Stimulated activated CD8-positive, alpha-beta memory T cell treated with anti-CD3 and anti-CD28 coated beads, Interleukin-4, amount 100 ng/mL, for 24 hours (primary cell): ENCODE measurements at places on chromosomes 5 and 9.

DNA sequence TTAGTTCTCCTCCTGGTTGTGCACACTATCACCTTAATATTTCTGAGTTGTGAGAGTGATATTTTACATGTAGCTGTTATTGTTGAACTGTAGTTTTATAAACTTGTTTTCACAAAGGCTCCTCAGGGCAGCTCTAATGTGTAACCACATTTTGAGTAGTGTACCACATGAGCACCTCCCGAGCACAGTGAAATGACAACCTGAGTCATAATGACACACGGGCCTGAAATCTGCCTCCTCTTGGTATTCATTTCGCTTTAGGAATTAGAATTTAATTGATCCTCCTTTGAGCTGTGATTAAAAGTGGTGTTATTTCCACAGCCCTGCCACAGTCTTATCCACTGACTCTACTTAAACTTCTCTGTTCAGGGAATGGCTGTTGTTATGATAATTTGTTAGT lies 7.9 kb downstream of the MTRR start:
- DNase-seq, result no peak

DNA sequence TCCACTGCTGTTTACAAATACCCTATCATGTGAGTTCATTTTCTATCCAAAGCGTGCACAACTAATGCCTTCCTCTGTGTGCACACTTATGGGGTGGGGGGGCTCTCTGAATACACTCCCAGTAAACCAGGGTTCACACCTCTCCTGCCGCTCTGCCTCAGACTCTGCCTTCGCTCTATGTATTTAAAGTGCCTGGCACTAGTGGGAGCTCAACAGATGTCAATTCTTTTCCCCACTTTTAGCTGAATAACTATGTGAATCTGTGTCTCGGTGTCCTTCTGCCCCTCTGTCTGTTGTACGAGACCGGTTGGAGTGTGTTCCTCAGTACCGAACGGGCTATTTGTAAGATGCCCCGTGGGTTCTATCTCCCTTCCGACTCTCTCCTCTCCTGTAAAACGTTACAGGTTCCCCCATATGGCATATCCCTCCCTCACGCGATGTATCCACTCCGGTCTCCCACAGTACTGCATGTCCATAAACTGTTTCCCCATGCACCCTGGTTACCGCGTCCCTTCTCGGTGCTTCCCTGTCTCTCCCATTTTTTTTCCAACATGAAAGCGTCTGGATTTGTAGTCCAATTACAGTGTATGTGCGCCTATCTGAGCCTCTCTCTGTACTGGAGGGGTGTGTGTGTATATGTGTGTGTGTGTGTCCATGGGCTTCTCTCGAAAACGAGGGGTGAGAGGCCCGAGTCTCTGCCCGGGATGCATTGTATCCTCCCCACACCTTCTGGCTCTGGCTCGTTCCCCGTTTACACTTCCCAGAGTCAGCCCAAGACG lies 1.6 kb downstream of the ELL2 start:
- no peak for DNase-seq

- no peak for DNase-seq
Measured at GRCh38 chr5:40678026-40678425, 1.7 kb upstream of the PTGER4 start.

DNA sequence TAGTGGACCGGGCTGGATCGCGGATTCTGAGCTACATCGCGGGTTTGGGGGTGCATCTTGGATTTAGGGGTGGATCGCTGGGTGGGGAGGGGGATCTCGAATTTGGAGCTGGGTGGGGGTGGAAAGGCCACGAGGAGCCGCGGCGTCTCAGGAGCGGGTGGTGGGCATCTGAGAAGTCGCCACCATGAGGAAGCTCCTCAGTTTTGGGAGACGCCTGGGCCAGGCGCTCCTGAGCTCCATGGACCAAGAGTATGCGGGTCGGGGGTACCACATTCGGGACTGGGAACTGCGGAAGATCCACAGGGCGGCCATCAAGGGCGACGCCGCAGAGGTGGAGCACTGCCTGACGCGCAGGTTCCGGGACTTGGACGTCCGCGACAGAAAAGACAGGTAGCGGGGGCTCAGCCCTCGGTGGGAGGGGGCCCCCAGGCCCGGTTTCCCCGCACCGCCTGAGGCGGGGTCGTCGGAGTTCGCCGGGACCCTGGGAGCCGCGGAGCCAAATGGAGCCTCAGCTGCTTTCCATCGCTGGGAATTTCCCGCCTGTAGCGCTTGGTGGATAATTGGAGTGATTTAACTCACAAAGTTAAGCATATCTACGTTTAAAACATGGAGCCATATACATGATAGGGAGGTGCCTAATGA lies 376 bp downstream of the ANKRD18B start:
- no peak for DNase-seq

GRCh38 chr9:126335837-126336735 lies 9.5 kb downstream of the MVB12B start:
- DNase-seq, result no peak

GRCh38 chr5:7676455-7676854 lies 174.5 kb downstream of the CFAP90 start:
- no peak for DNase-seq

- no peak for DNase-seq
Measured at GRCh38 chr9:132383462-132383883, 23.2 kb downstream of the TTF1 start.

GRCh38 chr9:111433082-111433481 lies 51.1 kb downstream of the ECPAS start:
- DNase-seq, result no peak

DNA sequence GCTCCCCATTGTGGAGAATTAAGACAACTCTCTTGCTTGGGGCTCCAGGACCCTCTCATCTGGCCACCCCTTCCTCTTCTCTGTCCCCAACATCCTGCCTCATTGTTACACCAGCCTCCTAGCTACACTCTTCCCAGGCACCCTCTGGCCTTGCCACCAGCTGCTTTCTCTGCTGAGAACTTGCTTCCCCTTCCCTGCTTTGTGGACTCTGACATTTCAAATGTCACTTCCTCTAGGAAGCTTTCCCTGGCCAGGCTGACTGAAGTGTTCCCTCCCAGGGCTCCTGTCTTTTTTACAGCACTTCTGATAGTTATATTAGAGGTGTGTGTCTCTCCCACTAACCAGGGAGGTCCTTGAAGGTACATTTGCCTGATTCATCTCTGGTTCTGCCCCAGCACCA lies 194.0 kb upstream of the KLF4 start:
- no peak for DNase-seq

DNA sequence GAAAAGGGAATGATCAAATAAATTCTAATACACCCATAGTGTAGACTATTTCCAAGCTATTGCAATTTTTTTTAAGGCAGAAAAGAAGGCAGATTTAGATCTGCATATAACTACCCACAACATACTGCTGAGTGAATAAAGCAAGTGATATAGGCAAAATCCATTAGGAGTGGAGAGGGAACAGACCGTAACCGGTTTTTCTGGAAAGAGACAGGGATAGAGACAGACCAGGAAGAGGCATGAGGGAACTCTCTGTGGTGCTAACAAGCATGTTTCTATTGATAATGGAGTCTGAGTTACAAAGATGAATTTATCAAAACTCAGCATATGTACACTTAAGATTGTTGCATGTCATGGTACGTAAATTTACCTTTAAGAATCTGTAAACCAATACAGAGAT lies 14.5 kb downstream of the ZDHHC21 start:
- DNase-seq, result no peak

GRCh38 chr5:171770153-171770552 lies 15.5 kb upstream of the SMIM23 start:
- no peak for DNase-seq

- no peak for DNase-seq
Measured at GRCh38 chr9:108972186-108972585, 38.0 kb downstream of the ABITRAM start.

GRCh38 chr5:87210743-87211142 lies 56.9 kb upstream of the RASA1 start:
- no peak for DNase-seq

GRCh38 chr9:35562895-35563780 lies 41.9 kb upstream of the TESK1 start:
- no peak for DNase-seq

GRCh38 chr9:134913713-134914500 lies 3.8 kb downstream of the FCN1 start:
- no peak for DNase-seq

GRCh38 chr5:68593211-68593671 lies 377.7 kb downstream of the PIK3R1 start:
- no peak for DNase-seq

DNA sequence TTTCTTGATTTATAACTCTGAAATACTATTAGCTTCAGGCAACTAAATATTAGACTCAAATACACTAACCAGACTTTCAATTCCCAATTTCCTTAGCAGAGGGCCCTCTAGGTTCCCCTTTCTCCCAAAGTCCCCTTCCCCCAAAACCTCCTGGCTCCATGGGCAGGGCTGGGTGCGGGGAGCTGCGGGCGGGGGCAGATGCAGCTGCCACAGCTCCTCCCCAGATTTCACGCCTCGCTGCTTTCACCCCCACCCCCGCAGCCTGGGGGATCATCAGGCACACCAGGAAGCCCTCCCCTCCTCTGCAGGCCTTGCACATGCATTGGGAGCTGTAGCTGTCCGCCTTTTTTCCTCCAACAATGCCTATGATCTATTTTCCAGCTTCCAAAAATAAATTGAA lies 82.8 kb upstream of the SPATA31C2 start:
- DNase-seq, result no peak

GRCh38 chr5:150598821-150599273 lies 41.6 kb upstream of the SYNPO start:
- DNase-seq, result no peak

- no peak for DNase-seq
Measured at GRCh38 chr5:158014372-158014771, 155.4 kb upstream of the CLINT1 start.

- DNase-seq, result no peak
Measured at GRCh38 chr5:96834016-96834415, 26.3 kb upstream of the ERAP1 start.

DNA sequence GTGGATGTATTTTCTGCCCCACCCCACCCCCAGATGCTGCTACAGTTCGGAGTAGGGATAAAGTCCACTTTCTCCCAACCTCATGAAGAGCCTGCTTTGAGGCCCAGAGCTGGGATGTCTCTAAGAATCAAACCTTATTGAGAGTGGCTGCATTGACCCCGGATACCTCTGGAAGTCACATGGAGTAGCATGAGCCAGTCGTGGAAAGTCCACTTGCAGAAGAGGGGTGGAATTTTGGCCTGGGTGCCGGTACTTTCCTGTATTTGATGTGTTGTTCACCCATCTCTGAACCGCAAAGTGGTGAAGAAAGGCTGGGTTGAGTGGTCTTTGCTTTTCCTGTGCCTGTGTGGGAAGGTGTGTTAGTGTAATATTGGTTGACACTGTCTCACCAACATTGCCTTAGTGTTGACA lies 3.7 kb downstream of the OTULIN start:
- peak; percentile 43 for DNase-seq

DNA sequence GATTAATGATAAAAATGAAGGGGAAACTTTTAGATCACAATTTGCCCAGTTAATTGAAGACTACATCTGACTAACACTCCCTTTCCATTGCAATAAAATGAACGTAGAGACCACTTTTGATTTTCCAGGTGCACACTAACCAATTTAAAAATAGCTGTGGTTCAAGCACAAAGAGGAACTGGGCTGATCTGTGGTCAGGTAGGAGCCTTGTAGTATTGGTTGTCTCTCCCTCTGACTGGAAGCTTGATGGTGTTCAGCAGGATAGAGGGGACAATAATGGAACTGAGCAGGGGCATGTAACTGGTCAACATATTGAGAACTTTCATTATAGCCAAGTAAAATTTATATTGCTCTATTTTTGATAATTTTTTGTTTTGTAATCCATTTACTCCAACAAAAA lies 886.8 kb upstream of the SEMA6A start:
- no peak for DNase-seq

GRCh38 chr5:151779531-151780125 lies 7.9 kb downstream of the G3BP1 start:
- no peak for DNase-seq

GRCh38 chr5:125695996-125696655 lies 727.1 kb upstream of the GRAMD2B start:
- no peak for DNase-seq

- no peak for DNase-seq
Measured at GRCh38 chr5:14114615-14115251, 28.4 kb upstream of the TRIO start.

GRCh38 chr5:90037646-90038045 lies 371.9 kb downstream of the CETN3 start:
- no peak for DNase-seq

DNA sequence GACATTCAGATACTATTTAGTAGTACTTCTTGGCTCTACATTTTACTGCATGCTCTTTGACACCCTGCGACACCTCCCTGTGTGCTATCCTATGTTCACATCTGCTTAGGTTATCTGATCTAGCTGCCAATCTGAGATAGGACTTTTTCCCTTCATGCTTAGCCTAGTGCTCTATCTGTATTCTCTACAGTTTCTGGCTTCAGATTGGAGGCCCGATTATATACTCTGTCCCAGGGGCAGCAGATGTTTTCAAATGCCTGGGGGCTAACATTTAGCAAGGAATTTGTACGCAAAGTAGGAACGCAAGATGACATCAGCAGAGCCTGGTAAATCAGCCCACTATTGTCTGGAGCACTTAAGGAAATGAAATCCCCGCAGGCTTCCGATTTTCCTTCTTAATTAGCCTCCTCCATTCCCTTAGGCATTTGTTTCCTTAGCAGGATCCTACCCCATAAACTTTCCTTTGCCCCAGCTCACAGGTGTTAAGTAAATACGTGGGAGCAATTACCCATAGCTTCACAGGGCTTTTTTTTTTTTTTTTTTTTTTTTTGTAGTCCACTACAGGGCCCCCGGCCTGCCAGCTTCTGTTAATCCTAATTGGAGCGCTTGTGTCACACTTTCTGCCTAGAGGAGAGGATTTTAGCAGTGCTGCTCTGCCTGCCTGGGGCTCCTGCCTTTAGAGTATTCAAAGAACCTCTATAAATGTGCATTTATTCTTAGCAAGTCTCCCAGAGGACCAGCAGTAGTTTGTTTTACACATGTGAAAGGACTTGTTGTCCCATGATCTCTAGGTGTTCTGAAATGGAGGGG lies 61.1 kb upstream of the LPAR1 start:
- no peak for DNase-seq

GRCh38 chr5:83251849-83252248 lies 174.5 kb downstream of the XRCC4 start:
- no peak for DNase-seq

- no peak for DNase-seq
Measured at GRCh38 chr5:111236995-111237394, 12.8 kb downstream of the CAMK4 start.

DNA sequence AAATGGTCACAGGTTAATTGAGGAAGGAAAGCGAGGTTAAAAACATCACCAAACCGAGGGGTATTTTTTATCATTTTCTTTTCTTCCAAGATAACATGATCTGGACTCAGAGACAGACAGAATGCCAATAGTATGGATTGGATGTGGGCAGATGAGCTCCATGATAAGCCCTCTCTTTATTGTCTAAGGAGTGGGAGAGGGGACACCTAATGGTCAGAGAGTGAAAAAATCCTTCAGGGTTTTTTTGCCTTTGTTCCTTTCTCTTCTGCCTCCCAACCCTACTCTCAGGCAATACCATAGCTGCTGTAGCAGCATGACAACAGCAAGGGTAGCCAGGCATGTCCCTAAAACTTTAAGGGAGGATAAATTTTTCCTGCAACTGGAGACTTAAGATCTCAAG lies 94.7 kb downstream of the DIRAS2 start:
- DNase-seq, result no peak

GRCh38 chr5:172506921-172507320 lies 52.6 kb upstream of the SH3PXD2B start:
- no peak for DNase-seq
